ENCODE measurements at places on chromosomes 4 and X.

GRCh38 chr4:155657169-155657568 lies 9.5 kb upstream of the GUCY1A1 start:
- DNase-seq, result no peak

GRCh38 chr4:45131020-45131419 lies 404.7 kb upstream of the GNPDA2 start:
- no peak for DNase-seq

DNA sequence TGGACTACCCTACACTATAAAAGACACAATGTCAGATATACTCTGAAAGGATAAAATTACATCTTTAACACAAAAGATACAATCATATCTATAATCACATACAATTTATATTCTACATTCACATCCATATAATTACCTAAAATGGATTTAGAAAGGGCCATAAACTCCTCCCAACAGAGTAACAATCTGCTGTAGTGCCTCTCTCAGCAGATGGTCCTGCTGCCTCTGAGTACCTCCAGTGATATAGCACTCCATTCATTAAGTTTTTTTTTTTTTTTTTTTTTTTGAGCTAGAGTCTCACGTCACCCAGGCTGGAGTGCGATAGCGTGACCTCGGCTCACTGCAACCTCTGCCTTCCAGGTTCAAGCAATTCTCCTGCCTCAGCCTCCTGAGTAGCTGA lies 7.4 kb downstream of the ANKRD37 start:
- DNase-seq, result no peak

DNA sequence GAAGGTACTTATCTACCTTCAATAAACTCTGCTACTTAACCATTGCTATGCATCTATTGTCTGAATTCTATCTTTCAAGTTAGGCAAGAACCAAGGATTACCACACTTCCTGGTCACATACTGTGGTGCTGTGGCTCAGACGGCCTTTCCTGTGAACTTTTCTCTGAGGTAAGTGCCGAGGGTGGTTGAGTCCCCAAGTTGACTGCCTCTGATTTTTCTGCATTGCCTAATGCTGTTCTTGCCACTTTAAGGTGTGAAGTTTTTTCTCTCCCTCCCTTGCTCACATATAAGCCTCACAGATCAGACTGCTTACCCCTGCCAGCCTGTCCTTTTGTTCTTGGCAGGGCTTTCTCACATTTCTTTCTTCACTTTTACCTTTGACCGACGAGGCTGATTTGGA lies 348.0 kb upstream of the POU3F4 start:
- no peak for DNase-seq

GRCh38 chr4:97911236-97911906 lies 231.9 kb downstream of the STPG2 start:
- no peak for DNase-seq

All from CD4-positive, alpha-beta T cell treated with Interferon alpha-2 for 1 hour (primary cell).